ENCODE measurements at places on chromosomes 13 and 19.

DNA sequence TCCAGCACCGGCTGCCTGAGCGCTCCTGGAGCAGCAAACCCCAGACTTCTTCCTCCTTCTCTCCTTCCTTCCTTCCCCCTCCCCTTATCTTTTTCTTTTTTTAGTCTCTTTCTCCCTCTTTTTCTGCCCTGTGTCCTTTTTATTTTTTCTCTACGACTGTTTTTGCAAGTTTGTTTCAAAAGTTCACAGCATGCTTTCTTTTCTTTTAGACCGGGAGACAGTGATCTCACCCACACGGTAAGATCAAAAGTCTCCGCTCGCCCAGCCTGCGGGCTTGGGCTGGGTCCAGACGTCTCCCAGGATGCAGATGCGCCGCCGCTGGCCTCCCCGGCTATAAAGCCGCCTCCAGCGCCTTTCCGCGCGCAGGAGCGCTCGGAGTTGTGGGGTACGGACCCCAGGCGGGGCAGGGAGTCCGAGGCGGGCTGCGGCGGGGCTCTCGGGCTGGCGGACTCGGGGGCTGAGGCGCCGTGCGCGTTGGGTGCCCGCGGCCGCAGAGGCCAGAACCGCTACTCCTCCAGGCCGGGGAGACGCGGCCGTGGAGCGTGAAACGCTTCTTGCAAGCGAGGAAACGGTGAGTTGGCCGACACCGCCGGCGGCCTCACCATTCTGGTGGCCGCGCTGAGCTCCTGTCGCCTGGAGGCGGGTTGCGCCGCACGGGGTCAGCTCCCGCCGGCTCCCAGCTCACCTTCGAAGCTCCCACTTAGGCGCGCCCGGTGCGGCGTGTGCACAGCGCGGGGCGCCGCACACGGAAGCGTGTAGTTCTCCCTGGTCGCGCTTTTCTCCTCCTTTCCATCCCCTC is 2.0 kb upstream of the TSHZ3 start:
- no peak for DNase-seq

DNA sequence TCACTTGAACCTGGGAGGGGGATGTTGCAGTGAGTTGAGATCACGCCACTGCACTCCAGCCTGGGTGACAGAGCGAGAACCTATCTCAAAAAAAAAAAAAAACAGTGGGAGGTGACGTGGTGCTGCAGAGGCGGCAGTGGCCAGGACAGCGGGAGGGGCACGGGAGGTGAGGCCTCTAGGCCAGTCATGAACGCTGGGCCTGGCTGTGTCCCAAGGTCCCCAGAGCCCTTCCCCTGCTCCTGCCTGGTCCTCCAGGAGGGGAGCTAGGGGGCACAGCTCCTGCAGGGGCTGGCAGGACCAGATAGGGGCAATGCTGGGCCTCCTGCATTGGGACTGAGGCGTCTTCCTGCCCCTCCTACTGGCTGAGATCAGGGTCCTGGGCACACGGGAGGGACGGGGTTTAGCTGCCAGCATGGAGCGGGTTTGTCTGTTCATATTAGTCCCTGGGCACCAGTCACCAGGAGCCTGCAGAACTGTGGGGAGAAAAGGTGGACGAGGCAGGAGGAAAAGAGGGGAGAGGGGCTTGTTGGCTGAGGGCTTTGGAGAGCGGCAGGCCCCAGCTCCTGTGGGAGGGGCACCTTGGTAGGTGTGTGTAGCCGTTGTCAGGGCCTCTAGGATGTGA is 4.5 kb downstream of the MAP2K7 start:
- no peak for DNase-seq

GRCh38 chr13:48380581-48380980 is 32.3 kb downstream of the LPAR6 start:
- no peak for DNase-seq

DNA sequence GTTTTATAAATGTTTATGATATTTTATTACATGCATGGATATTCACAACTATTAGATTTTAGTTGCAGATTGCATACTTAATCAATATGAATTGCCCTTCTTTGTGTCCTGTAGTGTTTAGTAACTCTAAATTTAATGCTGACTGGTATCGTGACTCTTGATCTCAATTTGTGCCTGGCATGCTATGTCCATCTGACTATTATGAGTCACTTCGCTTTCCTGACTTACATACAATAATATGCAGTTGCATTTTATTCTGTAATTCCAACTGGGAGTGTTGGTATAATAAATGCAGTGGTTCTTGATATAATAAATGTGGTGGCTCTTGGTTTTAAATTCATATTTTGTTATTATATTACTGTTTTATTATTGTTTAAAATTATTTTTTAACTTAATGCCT is 277.5 kb downstream of the LIG4 start:
- no peak for DNase-seq

- DNase-seq: no peak
These were observed 76.6 kb downstream of the TNFSF11 start for GRCh38 chr13:42650506-42650905.

GRCh38 chr19:53463263-53463662 is 4.3 kb upstream of the ZNF813 start:
- no peak for DNase-seq

DNA sequence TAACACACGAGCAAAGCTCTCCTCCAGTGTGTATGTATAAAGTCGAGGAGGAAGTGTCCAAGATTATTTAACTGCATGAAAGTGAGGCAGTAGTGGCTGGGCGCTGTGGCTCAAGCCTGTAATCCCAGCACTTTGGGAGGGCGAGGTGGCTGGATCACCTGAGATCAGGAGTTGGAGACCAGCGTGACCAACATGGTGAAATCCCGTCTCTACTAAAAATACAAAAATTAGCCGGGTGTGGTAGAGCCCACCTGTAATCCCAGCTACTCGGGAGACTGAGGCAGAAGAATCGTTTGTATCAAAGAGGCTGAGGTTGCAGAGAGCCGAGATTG is 1.2 kb upstream of the ZNF20 start:
- no peak for DNase-seq

DNA sequence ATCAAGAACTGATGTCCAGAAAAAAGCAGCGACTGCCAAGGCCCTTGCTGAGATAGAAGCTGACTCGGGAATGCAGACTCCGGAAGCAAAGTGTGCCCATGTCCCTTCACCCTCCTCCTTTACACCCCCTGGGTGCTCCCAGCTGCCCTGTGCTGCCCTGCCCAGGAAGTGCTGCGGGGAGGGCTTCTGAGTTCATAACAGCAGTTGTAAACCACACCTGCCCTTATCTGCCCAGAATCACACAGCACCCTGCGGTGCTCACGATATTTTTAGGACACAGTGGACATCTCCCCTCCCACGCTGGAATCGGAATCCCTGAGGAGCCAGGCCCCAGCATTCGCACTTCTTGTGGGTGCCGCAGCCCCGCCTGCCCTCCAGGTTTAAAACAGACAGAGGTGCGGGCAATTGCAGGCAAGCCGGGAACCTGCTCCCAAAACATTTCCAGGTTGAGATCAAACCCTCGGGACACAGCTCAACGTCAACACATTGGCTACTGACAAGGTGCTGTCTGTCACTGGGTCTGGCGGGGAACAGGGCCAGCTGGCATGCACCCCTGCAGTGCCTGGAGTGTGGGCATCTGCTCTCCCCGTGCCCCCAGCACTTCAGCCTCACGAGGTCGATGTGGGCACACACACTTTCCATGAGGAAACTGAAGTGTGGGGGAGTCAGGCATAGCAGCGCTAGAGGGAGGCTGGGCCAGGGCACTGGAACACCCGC is 36.8 kb downstream of the RAB20 start:
- DNase-seq: no peak

DNA sequence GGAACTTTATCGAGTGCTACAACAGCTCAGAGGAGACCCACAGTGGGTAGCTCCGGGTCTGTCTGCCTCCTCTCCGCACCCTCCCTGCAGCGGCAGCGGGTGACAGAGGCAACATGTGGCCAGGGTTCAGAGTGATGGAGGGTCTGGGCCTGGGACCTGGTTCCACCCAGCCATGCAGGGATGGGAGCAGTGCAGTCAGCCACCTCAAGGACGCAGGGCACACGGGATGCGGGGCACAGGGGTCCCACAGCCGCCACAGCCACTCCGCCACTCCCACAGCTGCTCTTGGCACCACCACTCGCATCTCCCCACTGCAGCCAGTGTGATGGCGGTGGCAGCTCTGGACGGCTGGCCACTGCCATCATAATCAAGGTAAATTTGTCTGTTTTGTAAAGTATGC is 892.9 kb downstream of the OLFM4 start:
- no peak for DNase-seq

DNA sequence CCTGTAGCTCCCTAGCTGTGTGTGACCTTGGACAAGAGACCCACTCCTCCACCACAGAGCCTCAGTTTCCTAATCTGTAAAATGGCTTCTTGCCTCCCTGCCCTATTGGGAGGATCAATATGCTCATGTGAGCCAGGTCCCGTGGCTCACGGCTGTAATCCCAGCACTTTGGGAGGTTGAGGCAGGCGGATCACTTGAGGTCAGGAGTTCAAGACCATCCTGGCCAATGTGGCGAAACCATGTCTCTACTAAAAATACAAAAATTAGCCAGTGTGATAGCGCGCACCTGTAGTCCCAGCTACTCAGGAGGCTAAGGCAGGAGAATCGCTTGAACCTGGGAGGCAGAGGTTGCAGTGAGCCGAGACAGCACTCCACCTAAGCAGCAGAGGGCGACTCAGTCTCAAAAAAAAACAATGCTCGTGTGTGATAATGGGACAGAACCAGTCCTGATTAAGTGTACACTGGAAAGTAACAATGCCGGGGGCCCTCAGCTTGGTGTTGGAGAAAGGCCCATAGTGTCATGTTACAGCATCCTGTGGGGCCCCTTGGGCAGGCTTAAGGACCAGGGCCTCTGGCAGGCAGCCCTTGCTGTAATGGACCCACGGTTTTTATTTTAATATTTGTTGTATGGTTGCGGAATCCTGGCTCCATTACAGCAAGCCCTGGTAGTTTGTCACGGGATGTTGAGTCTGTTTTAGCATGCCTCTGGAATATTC is 6.8 kb downstream of the RPS11 start:
- DNase-seq: peak; percentile 80

DNA sequence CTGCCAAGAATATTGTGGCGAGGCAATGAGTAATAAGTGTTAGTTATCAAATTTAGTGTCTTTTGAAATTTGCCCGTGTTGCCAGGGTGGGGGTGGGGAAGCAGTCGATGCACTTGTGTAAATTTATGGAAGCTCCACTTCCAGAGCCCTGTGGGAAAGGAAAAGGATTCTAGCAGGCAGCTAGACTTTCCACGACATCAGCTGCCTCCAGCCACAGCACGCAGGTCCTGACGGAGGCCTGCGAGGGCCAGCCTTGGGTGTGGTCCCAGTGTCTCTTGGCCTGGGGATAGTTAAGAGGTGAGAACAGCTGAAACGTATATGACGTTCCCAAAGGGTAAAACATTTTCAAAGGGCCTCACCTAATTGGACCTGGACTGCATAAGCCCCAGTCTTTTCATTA is 433.0 kb downstream of the TSHZ3 start:
- no peak for DNase-seq

DNA sequence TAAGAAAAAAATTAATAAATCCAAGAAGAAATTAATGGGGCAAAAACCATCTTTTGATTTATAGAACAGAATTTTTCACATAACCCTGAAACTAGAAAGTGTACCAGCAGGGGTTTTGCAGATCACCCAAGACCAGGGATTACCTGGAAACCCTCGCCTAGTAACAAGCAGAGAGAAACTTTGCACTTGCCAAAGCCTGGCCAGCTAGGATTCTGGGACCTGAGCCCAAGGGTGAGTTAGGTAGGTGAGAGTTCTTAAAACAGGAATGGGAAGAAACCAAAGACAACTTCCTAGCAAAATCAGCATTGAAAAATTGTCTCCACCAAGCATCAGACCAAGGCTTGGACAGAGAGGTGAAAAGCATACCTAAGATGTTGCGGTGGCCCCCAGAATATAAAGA is 247.0 kb upstream of the NBEA start:
- no peak for DNase-seq

- DNase-seq: no peak
These were observed 83.0 kb downstream of the TSHZ3 start for GRCh38 chr19:31266196-31266595.

DNA sequence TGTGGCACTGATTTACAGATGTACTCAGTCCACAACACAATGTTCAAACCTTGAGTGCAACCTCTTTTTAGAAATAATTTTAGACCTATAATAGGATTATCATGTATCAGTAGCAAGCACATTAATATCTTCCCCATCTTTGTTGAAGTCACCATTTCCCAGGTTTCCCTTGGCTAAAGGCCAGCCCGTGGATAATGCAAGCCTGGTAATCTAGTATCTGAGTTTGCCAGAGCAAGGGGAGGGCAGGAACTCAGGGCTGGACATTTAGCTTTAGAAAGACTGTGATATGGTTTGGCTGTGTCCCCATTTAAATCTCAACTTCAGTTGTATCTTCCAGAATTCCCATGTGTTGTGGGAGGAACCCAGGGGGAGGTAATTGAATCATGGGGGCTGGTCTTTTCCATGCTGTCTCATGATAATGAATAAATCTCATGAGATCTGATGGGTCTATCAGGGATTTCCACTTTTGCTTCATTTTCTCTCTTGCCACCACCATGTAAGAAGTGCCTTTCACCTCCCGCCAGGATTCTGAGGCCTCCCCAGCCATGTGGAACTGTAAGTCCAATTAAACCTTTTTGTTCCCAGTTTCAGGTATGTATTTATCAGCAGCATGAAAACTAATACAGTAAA is 37.7 kb downstream of the SLC6A16 start:
- no peak for DNase-seq

- DNase-seq: no peak
These were observed 559.0 kb downstream of the PCDH17 start for GRCh38 chr13:58190577-58190976.

DNA sequence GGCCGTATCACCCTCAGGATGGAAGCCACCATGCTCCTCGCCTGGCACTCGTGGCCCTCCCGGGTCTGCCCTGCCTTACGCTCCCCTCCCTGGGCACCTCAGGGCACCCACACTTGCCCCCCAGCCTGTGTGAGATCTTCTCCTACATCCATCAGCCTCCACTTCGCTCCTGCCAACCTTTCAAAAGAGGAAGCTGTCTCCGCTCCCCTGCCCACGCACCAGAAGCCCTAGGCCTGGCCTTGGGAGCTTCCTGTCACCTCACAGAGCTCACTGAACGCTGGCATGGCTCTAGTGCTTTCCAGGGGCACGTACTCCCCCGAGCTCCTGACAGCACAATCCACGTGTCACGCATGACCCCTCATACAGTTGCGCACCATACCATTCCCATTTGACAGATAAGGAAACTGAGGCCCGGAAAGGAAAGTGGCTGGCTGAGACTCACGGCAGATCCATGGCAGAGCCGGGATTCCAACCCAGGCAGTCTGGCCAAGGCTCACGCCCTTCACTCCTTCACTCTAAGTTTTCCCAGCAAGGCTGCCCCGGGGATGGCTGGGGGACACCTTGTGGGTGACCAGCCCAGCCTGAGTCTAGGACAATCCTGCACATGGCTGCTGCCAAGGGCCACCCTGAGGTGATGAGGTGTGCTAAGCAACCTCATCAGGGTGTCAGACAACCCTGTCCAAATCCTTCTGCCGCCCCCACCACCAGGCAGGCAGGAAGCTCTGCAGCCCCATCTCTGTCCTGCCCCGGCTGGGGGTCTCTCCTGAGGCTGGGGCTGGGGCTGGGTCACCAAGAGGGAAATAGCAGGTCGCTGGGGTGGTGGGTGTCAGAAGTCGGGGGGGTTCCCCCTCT is 19.3 kb downstream of the PPP1R12C start:
- DNase-seq: no peak

DNA sequence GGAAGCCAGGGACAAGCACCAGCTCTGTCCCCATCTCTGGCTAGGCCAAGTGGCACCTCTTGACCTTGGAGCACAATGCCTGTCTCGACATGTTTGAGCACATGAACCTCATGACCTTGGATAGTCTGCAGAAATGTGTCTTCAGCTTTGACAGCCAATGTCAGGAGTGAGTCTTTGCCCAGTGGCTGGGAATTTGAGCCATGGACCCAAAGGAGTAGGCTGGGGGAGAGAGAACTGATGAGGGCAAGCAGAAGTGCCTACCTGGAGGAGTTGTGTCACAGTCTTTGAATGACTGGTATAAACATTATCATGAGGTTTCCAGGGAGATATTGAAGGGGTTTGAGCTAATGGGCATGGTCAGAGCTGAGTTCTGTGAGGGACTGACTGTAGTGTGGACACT is 6.7 kb upstream of the CYP4F12 start:
- no peak for DNase-seq

All from OCI-M1 (cell line).